Suppressor macrophage treated with lipopolysaccharide for 4 hours (primary cell): ENCODE measurements at places on chromosomes 12 and 14.

DNA sequence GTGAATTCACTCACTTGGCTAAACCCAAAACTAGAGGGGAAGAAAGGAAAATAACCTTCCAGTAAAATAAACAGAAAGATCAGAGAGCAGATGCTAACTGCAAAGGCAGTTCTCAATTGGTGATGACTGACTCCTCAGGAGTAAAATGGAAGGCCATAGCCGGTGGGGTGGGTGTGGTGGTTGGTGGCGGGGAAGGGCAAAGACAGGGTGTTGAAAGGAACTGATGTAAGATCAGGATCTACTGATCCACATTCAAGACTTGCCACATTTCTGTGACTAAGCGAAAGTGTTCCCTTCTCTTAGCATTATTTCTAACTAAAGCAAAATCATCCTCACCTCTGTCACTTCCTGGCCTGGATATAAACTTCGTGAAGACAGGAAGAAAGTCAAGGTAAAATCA lies 26.3 kb upstream of the TC2N start:
- DNase-seq, result peak; percentile 68

DNA sequence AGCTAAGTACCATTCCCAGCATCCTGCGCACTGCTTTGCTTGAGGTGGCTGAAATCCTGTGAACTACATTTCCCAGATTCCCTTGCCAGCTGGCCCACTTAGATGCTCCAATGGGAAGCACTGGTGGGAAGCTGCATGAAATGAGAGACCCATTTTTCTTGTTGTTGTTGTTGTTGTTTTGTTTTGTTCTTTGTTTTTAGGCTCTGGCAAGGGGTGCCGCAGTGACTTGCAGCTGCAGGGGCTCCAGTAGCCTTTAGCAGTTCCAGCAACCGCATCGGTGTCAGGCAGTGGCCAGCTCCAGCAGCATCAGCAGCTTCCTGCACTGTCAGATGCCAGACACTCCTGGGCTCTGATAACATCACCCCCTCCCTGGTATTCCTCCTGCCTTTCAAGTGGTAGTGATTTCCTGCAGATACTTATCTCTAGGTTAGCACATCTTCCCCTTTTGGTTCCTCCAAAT lies 8.8 kb upstream of the EGLN3 start:
- DNase-seq, result no peak

DNA sequence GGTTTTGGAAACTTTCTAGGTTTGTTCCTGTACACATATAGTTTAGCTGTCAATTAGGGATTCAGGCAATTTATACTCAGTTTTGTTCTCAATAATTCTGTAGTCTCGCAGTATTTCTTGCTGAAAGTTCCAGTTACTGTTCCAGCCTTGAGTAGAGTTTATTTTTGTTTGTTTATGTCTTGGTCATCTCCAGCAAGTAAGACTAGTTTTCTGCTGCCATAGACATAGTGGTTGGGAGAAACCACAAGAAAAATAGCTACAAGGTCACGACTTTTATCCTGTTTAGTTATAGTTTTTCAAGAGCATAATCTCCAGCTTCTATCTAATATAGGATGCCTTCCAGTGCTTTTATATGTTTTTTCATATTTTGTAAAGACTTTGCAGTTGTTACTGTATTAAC lies 99.6 kb upstream of the FOXG1 start:
- DNase-seq, result no peak

DNA sequence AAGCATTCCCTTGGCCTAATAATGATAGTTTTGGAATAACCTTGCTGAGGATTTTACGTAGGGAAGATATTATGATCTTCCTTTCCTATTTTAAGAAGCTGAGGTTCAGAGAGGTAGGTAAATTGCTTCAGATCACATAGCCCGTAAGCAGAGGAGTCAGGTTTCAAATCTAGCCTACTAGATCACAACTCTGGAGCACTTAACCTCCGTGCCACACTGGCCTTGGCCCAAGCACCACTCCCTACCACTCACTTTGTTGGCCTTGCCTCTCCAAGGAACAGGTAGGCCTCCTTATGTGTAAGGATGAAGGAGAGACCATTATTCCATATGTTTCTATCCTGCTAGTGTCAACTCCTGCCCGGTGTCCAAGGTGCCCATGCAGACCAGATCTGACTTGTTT lies 12.4 kb upstream of the ACOT1 start:
- DNase-seq, result no peak

DNA sequence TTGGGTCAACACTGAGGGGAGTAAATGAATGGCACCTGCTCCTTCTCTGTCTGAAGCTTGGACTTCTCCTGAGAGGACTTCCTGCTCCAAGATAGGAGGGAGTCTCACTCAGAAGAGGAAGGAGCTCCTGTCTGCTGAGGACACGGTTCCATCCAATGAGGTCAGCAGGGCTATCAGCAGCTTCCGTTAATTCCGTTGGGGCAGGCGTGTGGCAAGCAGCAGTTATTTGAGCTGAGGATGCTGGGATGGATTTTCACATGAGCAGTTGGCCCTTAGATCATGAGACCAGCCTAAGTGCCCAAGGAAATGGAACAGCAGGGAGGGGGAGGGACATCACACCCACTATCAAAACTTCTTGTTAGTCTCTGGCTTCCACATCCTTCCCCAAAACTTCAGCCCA lies 159.0 kb upstream of the PZP start:
- DNase-seq, result peak; percentile 59

DNA sequence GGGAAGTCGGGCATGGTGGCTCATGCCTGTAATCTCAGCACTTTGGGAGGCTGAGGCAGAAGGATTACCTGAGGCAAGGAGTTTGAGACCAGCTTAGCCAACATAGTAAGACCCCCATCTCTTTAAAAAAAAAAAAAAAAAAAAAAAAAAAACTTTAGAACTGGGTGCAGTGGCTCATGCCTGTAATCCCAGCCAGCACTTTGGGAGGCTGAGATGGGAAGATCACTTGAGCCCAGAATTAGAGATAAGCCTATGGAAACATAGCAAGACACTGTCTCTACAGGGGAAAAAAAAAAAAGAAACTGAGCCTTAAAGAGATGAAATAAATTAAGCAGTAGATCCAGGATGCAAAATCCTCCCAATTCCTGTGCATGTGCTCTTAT lies 1.7 kb upstream of the PA2G4 start:
- no peak for DNase-seq
